Kidney epithelial cell (primary cell): ENCODE measurements at places on chromosomes 3 and 15. TPM values are rescaled to one million over a fixed set of nuclear protein-coding genes. Genes with fewer than 3 reads are reported as not detected.

The NAALADL2 gene
- 2.9 and 4.4 TPM in 2 replicates for total RNA-seq

GRCh38 chr15:33374226-33374914, 63.6 kb downstream of the RYR3 start:
- no peak for DNase-seq

GRCh38 chr15:52112203-52112750, 298 bp downstream of the BCL2L10 start:
- DNase-seq: no peak

DNA sequence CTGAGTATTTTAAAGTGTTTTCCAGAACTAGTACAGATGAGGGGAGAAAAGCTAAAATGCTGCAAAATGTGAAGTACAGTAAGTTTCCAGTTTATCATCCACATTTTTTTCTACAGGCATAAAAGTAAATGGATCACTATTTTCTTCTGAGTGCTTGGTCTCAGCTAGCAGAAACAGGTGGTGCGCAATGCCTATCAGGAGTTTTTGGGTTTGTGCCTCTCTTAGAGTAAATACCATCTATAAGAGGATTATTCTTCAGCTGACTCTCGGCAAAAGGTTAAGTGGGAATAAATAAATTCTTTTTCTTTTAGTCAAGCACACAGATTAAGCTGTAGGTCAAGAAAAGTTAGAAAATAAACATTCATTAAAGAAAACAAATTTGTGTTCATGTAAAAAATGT, 1027.7 kb downstream of the PLOD2 start:
- no peak for DNase-seq

- DNase-seq: no peak
Observed at GRCh38 chr3:43774799-43775198, 84.1 kb downstream of the ABHD5 start.

DNA sequence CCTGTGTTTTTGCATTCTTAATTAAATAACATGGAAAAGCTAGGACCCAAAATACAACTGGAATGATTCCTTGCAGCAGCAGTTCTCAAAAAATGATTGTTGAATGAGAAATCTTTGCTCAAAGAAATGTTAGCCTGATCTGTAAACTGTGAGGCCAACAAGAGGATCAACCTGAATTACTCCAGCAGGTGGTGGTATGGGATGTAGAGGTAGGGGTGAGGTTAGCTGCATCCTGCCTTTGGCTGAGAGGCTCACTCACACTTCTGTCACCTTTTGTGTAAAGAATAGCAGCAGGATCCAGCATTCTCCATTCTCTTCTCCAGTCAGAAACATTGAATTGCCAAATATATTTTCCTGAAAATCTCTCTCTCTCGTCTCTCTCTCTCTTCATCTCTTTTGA, 26.5 kb upstream of the FAM98B start:
- DNase-seq: no peak

- no peak for DNase-seq
Observed at GRCh38 chr15:88401996-88402656, 65.1 kb downstream of the MRPL46 start.

DNA sequence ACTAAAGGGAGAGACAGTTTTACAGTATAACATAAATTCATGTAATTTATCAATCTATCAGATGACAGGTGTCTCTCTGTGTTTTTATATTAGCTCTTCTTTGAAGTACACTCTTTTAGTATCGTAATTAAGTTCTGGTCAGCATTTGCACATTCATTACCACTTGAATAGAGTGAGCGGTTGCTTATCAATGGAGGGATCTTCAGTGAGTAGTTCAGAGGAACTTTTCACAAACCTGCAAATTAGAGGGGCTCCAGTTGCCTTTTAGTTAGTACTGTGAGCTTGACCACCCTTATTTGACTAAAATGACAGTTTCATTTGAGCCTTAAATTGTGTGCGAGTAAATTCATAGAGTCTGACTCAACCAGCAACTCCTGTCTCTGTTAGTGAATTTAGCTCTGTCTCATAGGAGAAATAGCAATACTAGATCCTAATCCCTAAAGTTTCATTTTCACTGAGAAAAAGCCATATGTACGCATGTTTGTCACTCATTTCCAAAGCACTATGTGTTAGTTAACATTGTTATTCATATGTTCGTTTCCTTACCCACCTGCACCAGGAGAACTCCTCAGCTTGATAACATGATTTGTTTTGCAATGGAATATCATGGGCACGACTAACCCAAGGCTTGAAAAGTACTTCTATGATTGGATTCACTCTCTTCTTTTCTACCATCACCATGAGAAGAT, 57.5 kb upstream of the ZBED2 start:
- no peak for DNase-seq

- DNase-seq: no peak
Observed at GRCh38 chr3:182521339-182521738, 272.0 kb upstream of the ATP11B start.
